Adipocyte (in vitro differentiated cells): ENCODE measurements at places on chromosomes 2 and 18.

- DNase-seq: no peak
Measured at GRCh38 chr2:239327536-239328350, 73.1 kb downstream of the HDAC4 start.

DNA sequence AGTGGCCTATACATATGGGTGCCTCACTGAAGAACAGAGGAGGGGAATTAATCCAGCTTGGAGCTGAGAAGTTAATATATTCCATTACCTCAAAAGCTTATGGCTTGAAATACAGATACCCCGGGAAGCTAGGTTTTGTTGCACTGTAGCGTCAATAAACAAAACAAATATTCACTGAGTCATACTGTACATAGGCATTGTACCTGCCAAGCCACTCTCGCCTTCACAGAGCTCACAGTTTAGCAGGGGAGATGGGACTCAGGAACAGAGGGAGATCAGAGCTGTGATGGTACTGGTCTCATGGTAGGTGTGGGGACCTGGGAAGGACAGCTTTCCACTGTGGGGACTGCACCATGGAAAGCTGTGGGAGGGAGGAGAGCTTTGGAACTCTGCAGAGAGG lies 111.2 kb upstream of the ST6GAL2 start:
- no peak for DNase-seq

GRCh38 chr18:75216911-75217689 lies 6.5 kb downstream of the TSHZ1 start:
- DNase-seq: no peak

DNA sequence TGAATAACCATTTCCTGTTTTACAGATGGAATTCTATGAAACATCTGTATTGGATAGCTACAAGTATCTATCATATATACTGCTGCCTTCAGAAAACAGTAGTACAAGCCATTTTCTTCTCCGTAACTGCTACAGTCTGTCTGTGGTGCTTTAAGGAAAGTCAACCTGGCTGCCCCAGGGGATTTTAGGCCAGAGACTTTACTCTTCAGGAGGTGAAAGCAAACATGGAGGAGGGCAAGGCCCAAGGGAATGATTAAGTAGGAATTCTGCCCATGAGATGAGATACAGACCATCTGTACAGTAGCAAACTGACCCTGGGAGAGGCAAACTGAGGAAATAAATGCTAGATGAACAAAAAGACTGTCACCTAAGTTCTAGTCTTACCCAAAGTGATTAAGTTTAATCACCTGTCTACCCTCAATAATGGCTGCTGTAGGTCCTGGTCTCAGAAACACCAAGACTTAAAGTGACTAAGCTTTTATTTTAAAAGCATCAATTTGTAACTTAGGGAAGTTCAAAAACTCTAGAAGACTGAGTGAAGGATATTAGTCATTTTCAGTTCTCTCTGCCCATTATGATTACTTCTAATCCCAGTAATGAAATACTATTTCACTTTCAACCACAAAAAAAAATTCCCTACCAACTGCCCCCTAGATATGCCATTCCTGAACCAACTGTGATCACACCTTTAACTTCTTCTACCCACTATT lies 14.8 kb downstream of the MBD2 start:
- DNase-seq: peak; percentile 11

DNA sequence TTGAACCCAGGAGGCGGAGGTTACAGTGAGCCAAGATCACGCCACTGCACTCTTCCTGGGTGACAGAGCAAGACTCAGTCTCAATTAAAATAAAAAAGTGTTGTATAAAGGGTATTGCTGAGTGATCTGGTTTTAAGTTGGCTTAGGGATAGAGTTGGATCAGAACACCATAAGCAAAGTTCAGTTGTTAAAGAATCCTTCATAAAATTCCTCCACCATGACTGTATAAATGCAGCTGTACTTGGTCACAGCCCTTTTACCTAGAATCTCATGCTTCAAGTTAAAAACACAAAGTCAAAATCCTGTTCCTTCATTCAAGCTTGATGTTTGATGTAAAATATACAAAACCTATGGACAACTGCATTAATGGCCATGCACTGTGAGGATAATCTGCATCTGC lies 33.4 kb upstream of the PNO1 start:
- DNase-seq: peak; percentile 24

DNA sequence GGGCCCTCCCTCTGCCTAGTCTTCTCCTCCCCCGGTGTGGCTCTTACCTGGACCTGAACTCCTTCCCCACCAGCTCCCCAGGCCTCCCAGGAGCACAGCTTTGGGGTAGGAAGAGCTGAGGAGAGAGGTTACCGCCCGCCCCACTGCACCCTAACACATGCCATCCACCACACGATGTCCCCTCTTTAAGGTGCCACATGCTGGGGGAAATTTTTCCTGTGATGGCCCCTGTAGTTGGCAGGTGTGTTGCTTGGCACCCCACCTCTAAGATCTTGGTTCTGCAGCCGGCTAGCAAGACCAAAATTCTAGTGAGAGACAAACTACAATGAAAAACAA lies 6.9 kb upstream of the TEX261 start:
- DNase-seq: no peak

- DNase-seq: peak; percentile 82
Measured at GRCh38 chr2:165698444-165698884, 95.6 kb downstream of the GALNT3 start.
